ENCODE measurements at places on chromosomes 1 and 21.

GRCh38 chr1:162847839-162848453 is 13.0 kb downstream of the CCDC190 start:
- peak; percentile 88 for DNase-seq

DNA sequence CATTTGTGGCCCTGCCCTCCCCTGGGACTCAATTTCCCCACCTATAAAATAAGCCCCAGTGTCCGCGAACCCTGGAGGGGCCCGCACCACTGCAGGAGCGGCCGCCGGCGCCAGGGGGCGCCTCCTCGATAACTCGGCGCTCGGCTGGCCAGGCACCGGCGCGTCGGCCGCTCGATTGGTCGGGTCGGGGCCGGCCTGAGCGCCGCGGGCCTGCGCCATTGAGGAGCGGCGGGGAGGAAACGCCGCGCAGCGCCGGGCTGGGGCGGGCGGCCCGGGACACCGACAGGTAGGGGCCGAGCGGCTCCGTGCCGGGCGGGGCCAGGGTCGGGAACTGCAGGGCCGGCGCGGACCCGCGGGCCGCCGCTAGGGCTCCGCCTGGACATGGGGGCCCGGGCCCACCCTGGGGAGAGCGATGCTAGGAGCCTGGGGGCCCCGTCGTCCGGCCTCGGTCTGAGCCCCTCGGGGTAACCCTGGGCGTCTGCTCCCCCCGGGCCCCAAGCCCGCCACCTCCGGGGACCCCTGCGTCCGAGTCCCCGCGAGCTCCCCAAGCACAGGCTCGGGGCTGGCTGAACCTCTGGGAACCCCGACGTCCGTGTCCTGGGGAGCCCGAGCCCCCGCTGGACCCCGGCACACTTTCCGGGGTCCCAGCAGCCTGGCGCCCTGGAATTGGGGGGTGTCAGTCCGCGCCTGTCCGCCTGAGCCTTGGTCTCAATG is at the start of gene VPS13D:
TSS of gene VPS13D (plus strand) at position 196 of the 714 bp plus-strand sequence. CDS start 4,237 bp downstream, outside the sequence.
- peak; percentile 76 for DNase-seq

DNA sequence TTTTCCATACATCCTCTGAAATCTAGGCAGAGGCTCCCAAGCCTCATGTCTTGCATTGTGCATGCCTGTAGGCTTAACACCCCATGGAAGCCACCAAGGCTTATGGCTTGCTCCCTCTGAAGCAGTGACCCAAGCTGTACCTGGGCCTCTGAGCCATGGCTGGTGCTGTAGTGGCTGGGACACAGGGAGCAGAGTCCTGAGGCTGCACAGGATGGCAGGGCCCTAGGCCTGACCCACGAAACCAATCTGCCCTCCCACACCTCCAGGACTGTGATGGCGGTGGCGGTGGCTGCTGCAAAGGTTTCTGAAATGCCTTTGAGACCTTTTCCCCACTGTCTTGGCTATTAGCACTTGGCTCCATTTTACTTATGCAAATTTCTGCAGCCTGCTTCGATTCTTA is 429.5 kb downstream of the NPHP4 start:
- DNase-seq, result no peak

DNA sequence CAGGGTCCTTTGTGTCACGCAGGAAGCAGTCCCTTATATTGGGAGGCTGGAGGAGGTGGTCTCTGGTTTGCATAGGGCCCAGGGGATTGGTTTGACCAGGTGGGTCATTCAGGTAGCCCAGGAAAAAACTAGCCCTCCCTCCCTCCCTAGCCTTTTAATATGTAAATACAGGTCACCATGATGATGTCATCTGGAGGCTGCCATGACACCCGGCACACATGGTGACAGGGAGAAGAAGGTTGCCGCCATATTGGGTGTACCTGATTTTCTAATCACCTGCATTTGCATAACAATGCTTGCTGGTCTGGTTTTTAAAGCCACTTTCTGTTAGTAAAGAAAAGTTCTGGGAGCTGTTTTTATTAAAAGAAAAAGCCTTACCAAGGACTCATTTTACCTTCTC is 791.0 kb upstream of the ADGRL4 start:
- no peak for DNase-seq

DNA sequence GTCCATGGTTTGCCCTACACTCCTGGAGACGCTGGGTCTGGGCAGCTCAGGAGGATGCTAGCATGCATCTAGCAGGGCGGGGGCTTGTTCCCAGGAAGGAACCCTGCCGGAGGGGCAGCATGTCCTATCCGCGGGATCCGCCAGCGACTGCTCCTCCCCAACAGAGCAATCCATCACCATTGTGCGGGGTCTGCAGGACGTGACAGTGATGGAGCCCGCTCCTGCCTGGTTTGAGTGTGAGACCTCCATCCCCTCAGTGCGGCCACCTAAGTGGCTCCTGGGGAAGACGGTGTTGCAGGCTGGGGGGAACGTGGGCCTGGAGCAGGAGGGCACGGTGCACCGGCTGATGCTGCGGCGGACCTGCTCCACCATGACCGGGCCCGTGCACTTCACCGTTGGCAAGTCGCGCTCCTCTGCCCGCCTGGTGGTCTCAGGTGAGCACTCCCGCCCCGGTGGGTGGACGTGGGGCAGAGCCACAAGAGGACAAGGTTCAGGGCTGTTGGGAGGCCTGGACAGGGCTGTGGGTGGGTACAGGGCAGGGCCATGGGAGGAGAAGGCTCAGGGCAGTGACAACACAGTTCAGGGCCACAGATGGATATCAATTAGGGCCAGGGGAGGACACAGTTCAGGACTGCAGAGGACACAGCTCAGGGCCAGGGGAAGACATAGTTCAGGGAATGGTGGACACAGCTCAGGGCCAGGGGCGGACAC is 71.3 kb downstream of the OBSCN start:
- no peak for DNase-seq

DNA sequence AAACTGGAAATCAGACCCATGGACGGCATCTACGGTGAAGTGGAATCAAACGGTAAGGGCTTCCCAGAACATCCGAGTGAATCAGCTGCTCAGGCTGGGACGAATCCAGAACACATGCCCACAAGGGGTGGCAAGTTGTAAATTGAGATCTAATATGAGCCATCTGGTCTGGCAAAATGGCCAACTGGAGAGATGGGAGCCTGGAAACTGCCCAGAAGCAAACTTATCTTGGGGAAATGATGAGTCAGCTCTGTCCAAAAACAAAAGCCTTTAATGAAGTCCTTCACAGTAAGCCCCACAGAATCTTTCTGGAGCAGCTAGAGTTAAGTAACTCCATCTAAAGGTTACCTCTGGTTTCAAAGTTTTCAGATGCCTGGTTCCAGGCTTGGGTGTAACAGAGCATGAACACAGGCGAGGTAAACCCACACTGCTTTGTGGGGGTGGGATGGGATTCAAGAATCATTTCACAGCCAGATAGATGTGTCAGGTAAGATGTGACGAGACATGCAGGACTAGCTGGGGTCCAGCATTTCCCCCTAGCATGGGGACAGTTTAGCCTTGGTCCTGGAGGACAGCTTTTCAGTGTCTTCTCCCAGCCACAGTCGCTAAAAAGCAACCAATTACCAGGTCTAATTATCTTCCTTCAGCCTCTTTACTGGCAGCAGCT is 10.5 kb upstream of the SRP9 start:
- DNase-seq, result peak; percentile 97

GRCh38 chr1:112396653-112397471 is 848 bp downstream of the CTTNBP2NL start:
- DNase-seq, result peak; percentile 29

GRCh38 chr21:42460391-42461184 is 35.4 kb downstream of the RSPH1 start:
- DNase-seq, result no peak

- DNase-seq, result no peak
These were observed 13.3 kb upstream of the TFF1 start for GRCh38 chr21:42379426-42380215.

DNA sequence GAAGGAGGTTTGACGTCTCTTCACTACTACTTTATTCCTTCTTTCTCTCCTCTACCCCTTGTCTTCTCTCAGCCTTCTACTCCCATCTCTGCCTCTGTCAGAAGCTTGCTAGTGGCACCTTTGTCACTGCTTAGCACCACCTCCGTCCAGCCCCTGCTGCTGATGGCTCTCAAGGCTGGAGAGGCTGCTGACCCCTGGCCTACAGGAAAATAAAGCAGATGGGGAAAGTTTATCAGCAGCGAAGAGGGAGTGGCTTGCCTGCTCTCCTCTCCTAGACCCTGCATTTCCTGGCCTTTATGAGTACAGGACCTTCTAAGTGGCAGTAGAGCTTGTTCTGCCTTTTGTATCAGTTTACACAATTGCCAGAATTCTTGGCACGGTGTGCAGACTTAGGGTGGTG is 27.0 kb downstream of the PROX1 start:
- DNase-seq, result no peak

GRCh38 chr1:50208315-50208714 is 99.6 kb downstream of the ELAVL4 start:
- DNase-seq, result no peak

- no peak for DNase-seq
These were observed 4.5 kb upstream of the ZMYM4 start for GRCh38 chr1:35264035-35264434.

GRCh38 chr1:53686091-53686964 is 52.6 kb downstream of the GLIS1 start:
- no peak for DNase-seq

DNA sequence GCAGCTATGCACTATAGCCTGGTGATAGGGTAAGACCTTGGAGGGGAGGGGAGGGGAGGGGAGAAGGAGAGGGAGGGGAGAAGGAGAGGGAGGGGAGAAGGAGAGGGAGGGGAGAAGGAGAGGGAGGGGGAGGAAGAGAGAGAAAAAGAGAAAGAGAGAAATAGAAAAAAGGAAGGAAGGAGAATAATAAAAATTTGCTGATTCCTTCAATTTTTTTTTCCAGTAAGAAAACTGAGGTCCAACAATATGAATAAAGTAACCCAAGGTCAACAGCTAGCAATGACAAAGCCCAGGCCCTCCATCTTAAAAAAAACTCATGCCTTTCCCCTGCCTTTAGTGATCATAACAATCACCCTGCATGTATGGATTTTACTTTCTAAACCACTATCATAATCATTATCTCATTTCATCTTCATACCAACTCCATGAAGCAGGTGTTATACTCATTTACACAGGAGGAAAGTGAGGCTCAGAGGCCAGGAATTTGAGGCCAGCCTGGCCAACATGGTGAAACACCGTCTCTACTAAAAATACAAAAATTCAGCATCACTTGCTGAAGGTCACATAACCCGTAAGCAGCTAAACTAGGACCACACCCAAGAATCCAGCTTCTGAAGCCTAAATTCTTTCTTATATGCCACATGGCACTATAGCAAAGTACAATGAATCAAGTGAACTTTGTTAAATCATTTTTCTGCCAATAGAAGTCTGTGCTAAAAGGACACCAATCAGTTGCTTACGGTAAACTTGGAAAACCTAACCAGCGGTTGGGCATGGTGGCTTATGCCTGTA is 23.4 kb upstream of the BRDT start:
- DNase-seq, result no peak

- no peak for DNase-seq
These were observed 646.2 kb downstream of the KCNT2 start for GRCh38 chr1:195962051-195962450.
